ENCODE measurements at places on chromosomes 3 and 15. TPM values are rescaled to one million over a fixed set of nuclear protein-coding genes. Genes with fewer than 3 reads are reported as not detected.

The OR5K2 gene
- not detected for total RNA-seq

The CCR5 gene
- total RNA-seq = 0.53 TPM

The OXTR gene
- not detected for total RNA-seq

The SNTN gene
- not detected for total RNA-seq

The APOD gene
- total RNA-seq = 582 TPM

- no peak for DNase-seq
These were observed 71.5 kb downstream of the FOXP1 start for GRCh38 chr3:71512000-71512399.

DNA sequence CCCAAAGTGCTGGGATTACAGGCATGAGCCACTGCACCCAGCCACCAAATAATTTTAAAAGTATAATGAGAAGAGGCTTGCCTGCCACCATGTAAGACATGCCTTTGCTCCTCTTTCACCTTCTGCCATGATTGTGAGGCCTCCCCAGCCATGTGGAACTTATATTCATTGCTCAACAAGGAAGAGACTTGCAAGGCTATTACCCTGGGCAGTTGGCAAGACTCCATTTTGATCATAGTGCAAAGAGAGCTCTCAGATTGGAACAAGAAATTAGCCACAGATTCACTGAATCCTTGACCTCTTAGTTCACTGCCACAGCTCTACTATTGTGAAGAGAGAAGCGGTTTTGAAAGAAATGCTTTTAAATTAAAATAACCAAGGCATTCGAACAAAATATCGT is 6.1 kb downstream of the SCAP start:
- DNase-seq = no peak

- no peak for DNase-seq
These were observed 29.3 kb upstream of the DCP1A start for GRCh38 chr3:53376679-53377078.

- DNase-seq = no peak
These were observed 88.7 kb upstream of the POMGNT2 start for GRCh38 chr3:43194490-43195114.

DNA sequence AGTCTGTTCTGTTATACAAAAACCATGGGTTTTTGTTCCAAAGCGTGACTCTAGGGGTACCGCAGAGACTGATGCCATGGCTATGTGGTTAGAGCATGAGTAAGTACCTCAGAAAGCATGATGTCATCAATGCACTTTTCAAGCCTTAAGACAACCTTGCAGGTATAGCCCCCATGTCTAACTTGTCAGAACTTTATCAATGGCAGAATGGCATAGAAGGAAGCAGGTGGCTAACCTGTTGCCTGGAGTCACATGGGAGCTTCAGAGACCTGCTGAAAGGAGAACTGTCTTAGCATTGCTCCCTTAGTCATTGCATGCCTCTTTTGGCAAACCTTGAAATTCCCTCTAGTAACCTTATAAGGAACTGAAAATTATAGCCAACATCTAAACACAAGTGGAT is 52.5 kb downstream of the EOMES start:
- no peak for DNase-seq

DNA sequence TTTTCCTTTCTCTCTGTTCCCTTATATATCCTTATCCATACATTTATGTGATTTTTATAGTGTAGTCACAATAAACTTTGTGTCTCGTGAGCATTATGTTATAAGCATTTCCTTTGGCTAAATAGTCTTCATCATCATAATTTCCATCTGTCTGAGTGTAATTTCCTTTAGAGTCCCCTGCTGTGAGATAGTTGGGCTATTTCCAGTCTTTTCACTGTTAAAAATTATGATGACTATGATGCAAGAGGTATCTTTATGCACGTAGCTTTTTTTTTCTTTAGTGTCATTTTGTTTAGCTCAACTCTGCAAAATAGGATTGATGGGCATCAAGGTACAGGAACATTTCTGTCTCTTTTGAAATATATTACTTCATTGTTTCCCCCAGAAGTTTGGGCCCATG is 26.9 kb upstream of the CA12 start:
- no peak for DNase-seq

DNA sequence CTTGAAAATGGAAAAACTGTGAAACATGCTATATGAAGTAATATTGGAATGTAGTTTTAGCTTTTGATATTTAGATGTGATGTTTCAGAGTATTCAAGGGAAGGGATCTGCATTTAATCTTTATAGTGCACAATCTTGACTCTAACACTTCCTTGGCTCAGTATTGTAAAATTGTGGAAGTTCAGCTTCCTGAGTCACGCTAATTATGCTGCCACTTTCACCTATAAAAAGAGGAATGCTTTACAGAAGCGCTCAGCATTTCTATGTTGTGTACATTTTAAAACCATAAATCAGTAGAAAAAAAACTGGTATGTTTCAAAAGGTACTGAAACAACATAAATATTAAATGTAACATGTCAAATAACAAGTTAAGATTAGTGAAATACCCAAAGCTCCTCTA is 32.6 kb downstream of the SERPINI2 start:
- DNase-seq = no peak

- DNase-seq = peak; percentile 60
These were observed 68.7 kb downstream of the SLTM start for GRCh38 chr15:58864602-58865424.

DNA sequence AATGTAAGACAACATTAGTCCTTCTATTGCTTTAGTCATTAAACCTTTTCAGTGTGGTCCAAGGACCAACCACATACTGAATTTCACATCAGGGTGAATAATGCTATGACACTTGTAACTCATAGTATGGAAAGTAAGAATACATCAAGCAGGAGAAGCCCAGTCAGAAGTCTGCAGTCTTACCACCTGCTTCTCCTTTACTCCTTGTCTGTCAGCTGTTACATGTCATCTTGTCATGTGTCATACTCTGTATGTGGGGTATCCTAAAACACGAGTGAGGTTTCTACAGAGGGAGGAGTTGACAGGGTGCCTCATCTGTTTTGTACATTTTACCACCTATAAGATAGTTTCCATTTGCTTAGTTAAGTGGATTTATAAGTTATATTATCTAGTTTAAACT is 32.8 kb upstream of the EID1 start:
- no peak for DNase-seq

GRCh38 chr3:51268132-51268531 is 117.0 kb upstream of the MANF start:
- DNase-seq = no peak

GRCh38 chr3:29194139-29194538 is 86.7 kb upstream of the RBMS3 start:
- DNase-seq = no peak

DNA sequence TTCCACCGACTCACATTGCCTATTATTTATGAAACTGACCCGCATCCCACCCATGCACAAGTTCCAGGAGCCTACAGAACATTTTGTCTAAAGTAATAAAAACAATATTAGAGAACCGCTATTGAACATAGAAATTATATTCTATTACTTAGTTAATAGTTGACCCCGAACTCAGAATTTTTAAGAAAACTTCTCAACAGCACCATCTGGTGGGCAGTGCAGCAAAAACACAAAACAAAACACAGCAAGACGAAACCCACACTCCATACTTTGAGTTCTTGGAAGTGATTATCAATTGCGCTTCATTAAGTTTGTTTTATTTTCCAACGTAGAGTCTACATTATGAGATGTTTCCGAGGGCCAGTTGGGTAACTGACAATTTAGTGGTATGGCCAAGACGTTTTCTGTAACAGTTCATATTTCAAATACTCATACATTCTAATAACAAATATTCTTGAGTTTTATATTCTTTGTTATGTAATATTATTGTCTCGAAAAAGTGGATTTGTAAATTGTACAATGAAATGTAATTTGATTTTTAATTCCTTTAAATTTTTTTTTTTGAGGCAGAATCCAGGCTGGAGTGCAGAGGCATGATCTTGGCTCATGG is 24.0 kb upstream of the C3orf70 start:
- peak; percentile 24 for DNase-seq

DNA sequence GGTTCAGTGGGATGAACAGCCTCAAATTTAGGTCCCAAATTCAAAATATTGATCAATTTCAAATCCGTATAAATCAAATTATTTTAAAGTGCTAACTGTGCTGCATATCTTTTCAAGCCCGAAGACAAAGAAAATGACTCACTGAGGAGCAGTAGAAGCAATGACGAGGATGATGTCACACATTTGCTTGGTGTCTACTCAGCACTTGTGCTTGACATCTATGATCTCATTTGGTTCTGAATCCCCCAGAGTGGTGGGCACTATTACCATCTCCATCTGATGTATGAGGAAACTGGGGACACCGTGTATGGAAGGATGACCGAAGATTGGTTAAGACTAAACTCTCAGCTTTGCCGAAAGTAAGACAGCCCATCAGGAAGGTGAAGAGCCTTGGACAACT is 136.5 kb upstream of the CHRNA7 start:
- no peak for DNase-seq

- DNase-seq = no peak
These were observed 468.0 kb upstream of the GBE1 start for GRCh38 chr3:82229397-82229796.

- no peak for DNase-seq
These were observed 11.1 kb downstream of the GRM2 start for GRCh38 chr3:51717947-51718346.

GRCh38 chr3:100546020-100546744 is 53.8 kb downstream of the TMEM45A start:
- no peak for DNase-seq

Measured in heart right ventricle (tissue), 16 donors.